ENCODE measurements at places on chromosomes 6 and 20. TPM values are rescaled to one million over a fixed set of nuclear protein-coding genes. Genes with fewer than 3 reads are reported as not detected.

- H3K4me3 ChIP-seq = no peak overlapping the region
- peak; percentile 81 for DNase-seq
- H3K36me3 ChIP-seq = no peaks in the 10 kb centered on the region
- H3K4me1 ChIP-seq = peaks cover 46% of the 10 kb centered on the region
- H3K27me3 ChIP-seq = no peaks in the 10 kb centered on the region
Observed at GRCh38 chr6:52417675-52418111, 2.4 kb upstream of the EFHC1 start.

- no peak overlapping the region for H3K27ac ChIP-seq
- H3K36me3 ChIP-seq = no peaks in the 10 kb centered on the region
- H3K4me3 ChIP-seq = no peak overlapping the region
Observed at GRCh38 chr6:98044151-98044561, 761.1 kb upstream of the MMS22L start.

The SLC26A8 gene
- total RNA-seq = under 0.01 TPM

- H3K27ac ChIP-seq = no peak overlapping the region
- H3K36me3 ChIP-seq = no peaks in the 10 kb centered on the region
- no peak for DNase-seq
- no peaks in the 10 kb centered on the region for H3K4me1 ChIP-seq
- H3K27me3 ChIP-seq = peaks cover 33% of the 10 kb centered on the region
Observed at GRCh38 chr20:19659448-19659847, 98.6 kb upstream of the RIN2 start.

GRCh38 chr6:168609914-168610490 is 169.0 kb downstream of the SMOC2 start:
- H3K36me3 ChIP-seq = no peaks in the 10 kb centered on the region
- H3K27ac ChIP-seq = no peak overlapping the region
- no peak overlapping the region for H3K4me3 ChIP-seq
- no peaks in the 10 kb centered on the region for H3K27me3 ChIP-seq
- H3K4me1 ChIP-seq = no peaks in the 10 kb centered on the region
- DNase-seq = no peak

The MCCD1 gene
- total RNA-seq = not detected

The C20orf141 gene
- 0.29 TPM for total RNA-seq

GRCh38 chr6:121187833-121188200 is 146.5 kb downstream of the TBC1D32 start:
- H3K4me1 ChIP-seq = no peaks in the 10 kb centered on the region
- no peak overlapping the region for H3K4me3 ChIP-seq
- DNase-seq = no peak
- no peaks in the 10 kb centered on the region for H3K27me3 ChIP-seq
- H3K36me3 ChIP-seq = no peaks in the 10 kb centered on the region

- DNase-seq = peak; percentile 48
- peak overlapping the region; percentile 98 for H3K27ac ChIP-seq
- peaks cover 60% of the 10 kb centered on the region for H3K4me1 ChIP-seq
- no peak overlapping the region for H3K4me3 ChIP-seq
Observed at GRCh38 chr6:125942672-125943527, 13.7 kb upstream of the HINT3 start.

Measured in osteoblast (primary cell).